ENCODE measurements at places on chromosomes 6 and 20.

DNA sequence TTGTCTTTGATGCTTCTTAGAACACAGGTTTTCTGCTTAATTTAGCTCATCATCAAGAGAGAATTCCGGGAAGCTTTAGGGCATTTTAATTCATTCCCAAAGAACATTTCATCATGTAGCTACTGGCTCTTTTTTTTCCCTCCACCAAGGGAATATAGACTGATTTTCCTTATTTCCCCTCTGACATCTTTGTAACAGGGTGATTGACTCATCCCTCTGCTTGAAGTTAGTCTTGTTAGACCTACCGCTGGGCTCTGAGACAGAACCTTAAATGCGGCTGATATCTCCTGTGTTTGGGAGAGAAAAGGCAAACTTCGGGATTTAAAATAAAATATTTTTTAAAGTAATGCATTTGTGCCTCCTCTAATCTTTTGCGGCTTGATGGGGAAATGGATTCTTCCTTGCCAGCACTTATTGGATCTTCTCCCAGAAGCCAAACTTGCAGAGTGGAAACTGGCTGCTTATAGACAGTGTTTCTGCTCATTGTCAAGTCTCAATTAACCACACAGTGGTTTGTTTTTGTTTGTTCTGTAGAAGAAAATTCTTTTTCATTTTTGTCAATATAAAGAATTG, 272.7 kb upstream of the PLCB4 start:
- DNase-seq: no peak

DNA sequence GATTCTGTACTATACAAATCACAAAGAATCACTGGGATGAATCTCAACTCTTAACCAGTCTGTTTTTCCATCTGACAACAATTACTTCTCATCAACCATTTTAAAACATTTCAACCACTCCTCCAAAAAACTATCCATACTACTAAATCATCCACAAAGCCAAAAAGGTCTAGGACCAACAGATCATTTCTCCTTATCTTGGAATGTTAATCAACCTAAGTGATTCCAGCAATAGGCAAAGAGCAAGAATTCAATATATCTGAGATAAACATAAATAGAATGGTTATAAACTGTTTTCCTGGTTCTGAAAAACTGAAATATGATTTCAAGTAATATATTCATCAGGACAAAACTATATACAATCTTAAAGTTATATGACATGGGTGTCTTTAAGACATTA, 28.6 kb downstream of the RANBP9 start:
- DNase-seq: no peak

GRCh38 chr6:138477913-138478539, 21.3 kb downstream of the NHSL1 start:
- no peak for DNase-seq

- no peak for DNase-seq
These were observed 177.1 kb upstream of the MAN1A1 start for GRCh38 chr6:119526561-119527230.

DNA sequence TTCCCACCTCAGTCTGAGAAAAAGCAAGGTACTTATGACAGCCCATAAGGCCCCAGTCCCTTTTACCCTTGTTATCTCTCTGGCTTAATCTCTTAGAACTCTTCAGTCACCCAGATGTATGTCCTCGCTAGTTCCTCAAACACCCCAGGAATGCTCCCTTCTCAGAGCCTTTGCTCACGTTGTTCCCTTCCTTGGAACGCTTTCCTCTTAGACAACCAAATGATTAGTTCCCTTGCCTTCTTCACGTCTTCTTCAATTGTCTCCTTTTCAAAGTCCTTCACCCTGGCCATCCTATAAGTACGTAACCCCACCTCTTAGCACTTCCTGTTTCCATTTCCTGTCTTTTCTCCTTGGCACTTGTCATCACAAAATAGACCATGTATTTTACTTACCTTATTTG, 1.1 kb upstream of the APOBEC2 start:
- no peak for DNase-seq

GRCh38 chr6:166490671-166491500, 95.6 kb downstream of the RAMACL start:
- DNase-seq: no peak

GRCh38 chr6:154380741-154381140, 24.1 kb upstream of the IPCEF1 start:
- no peak for DNase-seq

DNA sequence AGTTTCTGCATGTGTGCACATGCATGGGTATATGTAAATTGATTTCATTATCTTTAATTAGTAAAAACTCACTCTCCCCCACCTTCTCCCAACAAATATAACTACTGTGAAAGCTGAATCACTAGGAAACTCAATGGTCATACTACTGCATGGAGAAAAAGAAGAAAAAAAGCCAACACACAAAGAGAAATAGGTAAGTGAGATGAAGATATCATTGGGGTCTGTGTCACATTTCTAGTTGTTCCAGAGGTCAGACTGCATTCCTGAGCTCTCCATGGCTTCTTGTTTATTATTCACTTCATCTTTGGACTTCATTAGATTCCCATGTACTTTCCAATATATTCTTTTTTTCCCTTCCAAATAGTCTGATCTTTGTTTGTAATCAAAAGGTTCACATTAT, 98.2 kb downstream of the PTPRK start:
- no peak for DNase-seq

DNA sequence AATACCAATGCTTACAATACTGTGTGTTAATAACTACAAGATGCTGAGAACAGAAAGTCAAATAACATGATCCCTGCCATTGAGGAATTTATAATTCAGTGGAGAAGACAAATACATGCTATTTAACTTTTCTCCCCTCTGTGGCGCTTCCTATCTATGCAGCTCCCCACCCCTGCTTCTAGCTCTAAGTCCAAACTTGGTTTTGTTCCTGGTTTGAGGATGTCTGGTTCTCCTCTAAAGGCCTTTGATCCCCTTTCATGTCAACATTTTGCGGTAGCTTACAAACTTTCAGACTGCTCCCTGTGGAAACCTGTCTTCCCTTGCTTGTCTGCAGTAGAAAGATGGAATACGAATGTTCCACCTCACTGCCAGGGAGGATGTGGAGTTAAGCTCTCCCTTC, 18.4 kb upstream of the REPS1 start:
- DNase-seq: no peak

DNA sequence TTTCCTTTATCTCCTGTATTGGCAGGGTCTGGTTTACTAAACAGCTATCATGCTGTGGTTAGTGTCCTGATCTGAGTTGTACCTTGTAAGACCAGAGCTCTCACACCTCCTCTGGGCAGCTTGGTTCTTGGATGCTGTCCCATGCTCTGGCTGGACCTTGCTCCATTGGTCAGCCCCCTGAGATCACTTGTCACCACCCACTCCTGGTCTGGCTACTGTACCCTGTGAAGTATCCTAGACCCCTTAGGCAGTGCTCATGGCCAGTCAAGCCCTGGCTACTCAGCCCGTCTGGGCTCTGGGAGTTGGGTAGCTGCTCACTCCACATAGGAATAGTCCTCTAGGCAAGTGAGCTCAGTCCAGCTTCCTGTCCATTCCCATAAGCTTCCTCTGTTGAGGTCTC, 31.1 kb downstream of the ADGRF4 start:
- DNase-seq: no peak

GRCh38 chr6:127212376-127212775, 54.3 kb upstream of the RNF146 start:
- no peak for DNase-seq

GRCh38 chr20:57680131-57680716, 29.6 kb downstream of the PMEPA1 start:
- no peak for DNase-seq

DNA sequence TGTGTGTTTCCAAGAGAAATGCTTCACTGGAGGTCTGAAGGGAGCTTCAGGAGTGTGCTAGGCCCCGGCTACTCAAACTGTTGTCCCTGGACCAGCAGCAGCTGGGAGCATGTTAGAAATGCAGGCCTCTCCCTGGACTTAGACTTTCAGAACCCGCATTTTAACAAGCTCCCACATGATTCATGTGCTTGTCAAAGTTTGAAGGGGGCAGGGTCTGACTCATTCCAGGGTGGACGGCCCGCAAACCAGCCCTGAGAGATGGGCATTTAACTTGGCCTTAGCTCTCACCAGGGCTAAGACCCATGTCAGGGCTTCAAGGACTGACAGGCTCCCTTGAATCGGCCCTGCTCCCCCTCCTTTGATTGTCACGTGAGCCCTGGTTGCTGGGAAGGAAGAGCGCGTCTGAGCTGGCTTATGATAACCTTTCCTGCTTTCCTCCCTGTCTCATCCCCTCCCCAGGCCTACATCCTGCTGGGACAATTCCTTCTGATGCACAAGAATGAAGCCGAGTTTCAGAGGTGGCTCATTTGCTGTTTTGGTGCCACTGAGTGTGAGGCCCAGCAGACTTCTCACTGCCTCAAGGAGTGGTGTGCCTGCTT, 35.5 kb downstream of the BANF2 start:
- no peak for DNase-seq

DNA sequence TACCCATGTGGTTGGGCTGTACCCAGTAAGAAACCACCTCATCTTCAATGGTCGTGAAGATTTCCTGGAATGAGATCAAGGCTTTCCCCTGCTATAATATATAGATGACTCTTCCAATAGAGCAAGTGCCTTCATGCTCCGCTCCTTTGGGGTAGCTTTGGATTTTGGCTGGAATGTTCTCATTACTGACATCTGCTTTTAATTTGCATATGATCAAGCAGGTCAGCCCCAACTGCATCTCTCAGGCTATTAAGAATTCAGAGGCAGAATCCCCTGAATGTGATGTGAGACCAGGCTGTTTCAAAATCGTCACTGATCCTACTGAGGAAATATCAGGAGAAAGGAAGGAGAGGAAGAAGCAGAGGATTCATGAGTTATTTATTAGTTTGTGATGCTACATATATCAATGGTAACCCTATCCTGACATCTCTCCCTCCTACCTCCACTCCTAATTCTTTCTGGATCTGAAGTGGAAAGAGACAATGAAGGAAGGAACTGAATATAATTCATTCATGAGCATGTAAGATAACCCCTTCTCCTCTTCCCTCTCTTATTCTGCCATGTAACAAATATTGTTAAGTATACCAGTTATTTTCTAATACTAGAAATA, 47.6 kb upstream of the FUCA2 start:
- DNase-seq: no peak

- DNase-seq: no peak
These were observed 9.0 kb upstream of the LCA5 start for GRCh38 chr6:79546186-79546585.

DNA sequence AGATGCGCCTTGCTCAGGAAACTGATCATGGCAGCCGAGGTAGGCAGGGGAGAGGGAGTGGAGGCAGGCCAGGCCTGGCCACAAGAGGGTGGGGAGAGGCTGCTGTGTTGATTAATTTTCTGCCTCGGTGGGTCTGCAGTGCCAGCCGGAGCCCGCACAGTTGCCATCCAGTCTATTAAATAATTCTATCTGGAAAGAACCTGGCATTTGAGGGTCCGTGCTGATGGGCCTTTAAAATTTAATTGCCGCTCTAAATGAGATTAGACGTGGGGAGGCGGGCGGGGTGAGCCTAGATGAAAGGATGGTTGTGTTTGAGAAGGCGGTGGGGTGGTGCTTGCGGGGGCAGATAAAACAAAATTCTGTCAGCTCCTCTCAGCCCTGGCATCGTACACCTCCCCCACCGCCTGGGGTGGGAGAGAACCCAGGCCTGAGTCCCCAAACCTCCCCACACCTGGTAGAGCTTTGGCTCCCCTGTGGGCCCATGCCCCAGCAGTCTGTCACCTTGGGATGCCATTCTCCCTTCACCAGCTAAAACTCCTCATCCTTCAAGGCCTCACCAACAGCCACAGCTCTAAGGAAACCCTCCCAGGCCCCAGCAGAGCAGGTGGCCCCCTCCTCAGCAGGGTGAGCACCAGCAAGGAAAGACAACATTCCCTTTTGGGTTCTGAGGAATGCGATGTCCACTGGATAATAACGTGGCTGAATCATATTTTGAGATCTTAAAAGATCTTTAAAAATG, 167.3 kb downstream of the GRM4 start:
- DNase-seq: no peak

GRCh38 chr6:125217369-125217768, 63.8 kb downstream of the TPD52L1 start:
- DNase-seq: no peak

GRCh38 chr6:49744259-49744658, at the start of gene CRISP3:
Gene CRISP3, minus strand, starts transcription at chr6:49744388. Its CDS starts 21 bp downstream, at chr6:49744367.
- no peak for DNase-seq

GRCh38 chr6:38192011-38192410, 372.5 kb downstream of the ZFAND3 start:
- no peak for DNase-seq

DNA sequence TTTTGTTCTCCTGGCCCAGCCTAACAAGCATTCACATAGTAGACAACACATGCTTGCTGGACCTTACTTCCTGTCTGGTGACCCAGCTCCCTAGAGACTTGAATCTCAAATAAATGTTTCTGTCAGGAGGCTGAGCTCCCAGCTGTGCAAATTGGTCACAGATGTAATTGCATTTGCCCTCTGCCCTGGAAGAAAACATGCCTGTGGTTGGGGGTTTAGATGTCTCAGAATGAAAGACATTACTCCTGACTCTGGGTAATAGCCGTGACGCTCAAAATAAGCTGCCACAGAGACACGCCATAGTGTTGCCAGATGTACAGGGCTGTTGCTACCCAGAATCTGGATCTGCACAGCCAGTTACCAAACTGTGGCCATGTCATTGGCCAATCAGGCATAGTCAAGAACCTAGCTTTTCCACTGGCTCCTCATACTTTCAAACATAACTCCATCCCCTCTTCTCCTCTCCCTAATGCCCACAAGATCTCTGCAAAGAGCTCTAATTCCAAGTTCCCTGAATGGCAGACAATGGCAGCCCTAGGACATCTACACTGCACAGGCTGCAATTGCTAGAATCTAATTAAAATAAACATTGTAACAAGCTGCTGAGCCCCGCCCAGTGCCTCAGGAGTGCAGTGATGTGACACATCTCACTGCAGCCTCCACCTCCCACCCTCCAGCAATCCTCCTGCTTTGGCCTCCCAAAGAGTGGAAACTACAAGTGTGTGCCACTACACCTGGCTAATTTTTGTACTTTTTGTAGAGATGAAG, 32.8 kb upstream of the GMPR start:
- DNase-seq: no peak

- DNase-seq: no peak
These were observed 456.4 kb downstream of the COL12A1 start for GRCh38 chr6:74749211-74750147.

GRCh38 chr6:130962966-130963365, 100.1 kb downstream of the EPB41L2 start:
- no peak for DNase-seq
